Activated naive CD4-positive, alpha-beta T cell treated with anti-CD3 and anti-CD28 coated beads, Interleukin-2, amount 10 ng/mL, durations not matched to agents 7 days and 5 days (primary cell): ENCODE measurements at places on chromosomes 12 and 14.

- H3K36me3 ChIP-seq = no peaks in the 10 kb centered on the region
- H3K27ac ChIP-seq = no peak overlapping the region
- H3K4me3 ChIP-seq = no peak overlapping the region
- DNase-seq = no peak
Observed at GRCh38 chr14:38512236-38512635, 256.3 kb upstream of the CLEC14A start.

DNA sequence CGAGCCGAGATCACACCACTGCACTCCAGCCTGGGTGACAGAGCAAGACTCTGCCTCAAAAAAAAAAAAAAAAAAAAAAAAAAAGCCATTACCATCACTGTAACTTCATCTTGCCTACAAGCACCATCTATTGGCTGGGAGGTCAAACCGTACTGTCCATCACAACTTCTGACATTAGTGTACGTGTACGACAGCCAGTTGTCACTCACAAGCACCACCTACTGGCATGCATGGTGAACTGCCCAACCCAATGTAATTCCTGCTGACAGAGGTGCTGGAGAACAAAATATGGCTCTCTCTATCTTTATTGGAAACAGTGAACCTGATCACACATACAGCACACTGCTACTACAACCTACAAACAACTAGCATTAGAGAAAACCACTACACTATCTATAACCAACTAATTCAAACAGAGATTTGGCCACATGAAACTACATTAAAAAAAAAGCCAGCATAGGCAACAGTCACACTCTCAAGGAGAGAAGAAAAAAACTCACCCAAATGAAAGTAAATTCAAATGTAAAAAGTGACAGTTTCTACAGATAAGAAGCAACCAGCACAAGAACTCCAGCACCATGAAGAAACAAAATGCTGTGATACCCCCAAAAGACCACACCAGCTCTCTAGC is 82.3 kb downstream of the PUS7L start:
- DNase-seq = peak; percentile 27
- no peak overlapping the region for H3K4me3 ChIP-seq
- H3K4me1 ChIP-seq = no peaks in the 10 kb centered on the region
- no peaks in the 10 kb centered on the region for H3K27me3 ChIP-seq
- no peaks in the 10 kb centered on the region for H3K36me3 ChIP-seq

GRCh38 chr12:62670986-62671720 is 204.5 kb downstream of the MON2 start:
- no peaks in the 10 kb centered on the region for H3K4me1 ChIP-seq
- no peak overlapping the region for H3K27ac ChIP-seq
- peaks cover 10% of the 10 kb centered on the region for H3K27me3 ChIP-seq
- H3K36me3 ChIP-seq = no peaks in the 10 kb centered on the region
- no peak overlapping the region for H3K4me3 ChIP-seq
- DNase-seq = no peak

DNA sequence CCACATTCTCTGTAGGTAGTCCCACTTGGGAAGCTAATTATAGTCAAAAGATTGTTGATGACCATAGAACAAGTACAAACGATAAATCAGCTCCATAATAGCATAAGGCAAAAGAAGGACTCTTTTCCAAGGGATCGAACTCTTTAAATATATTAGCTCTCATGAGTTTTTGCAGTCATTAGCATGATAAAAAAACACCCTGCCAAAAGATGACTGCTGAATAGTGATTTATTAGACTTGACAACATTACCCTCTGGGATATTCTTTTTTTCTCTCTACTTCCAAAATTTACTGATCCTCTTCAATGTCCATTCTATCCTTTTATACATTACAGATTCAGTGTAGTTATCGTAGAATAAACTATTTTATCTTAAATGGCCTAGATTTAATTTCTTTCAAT is 14.2 kb downstream of the EPYC start:
- H3K27me3 ChIP-seq = peaks cover 4% of the 10 kb centered on the region
- DNase-seq = no peak
- H3K27ac ChIP-seq = no peak overlapping the region
- H3K4me3 ChIP-seq = no peak overlapping the region

DNA sequence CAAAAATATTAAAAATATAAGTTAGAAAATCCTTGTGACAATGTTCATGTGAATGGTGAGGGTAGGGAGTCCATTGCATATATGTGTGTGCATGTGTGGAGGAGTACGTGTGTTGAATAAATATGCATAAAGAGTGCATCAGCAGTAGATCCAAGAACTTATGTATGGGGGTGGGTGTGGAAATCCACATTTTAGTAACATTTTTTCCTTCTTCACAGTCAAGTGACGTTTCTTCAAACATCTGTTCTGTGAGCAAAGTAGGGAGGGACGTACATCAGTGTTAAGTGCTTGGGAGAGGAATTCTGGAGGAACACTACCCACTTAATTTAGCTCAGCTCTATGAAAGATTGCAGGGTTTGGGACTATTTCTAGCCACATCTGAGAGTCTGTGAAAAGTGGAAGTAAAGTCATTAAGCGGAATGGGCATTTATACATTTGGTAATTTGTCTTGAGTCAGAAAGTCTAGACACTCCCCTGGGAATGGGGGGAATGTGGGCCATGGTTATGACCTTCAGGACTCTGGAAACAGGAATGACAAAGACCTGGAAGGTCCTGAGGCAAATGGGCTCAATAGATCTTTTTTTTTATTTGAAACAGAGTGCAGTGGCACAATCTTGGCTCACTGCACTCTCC is 156.4 kb upstream of the PLXNC1 start:
- H3K27ac ChIP-seq = no peak overlapping the region
- H3K4me1 ChIP-seq = no peaks in the 10 kb centered on the region

DNA sequence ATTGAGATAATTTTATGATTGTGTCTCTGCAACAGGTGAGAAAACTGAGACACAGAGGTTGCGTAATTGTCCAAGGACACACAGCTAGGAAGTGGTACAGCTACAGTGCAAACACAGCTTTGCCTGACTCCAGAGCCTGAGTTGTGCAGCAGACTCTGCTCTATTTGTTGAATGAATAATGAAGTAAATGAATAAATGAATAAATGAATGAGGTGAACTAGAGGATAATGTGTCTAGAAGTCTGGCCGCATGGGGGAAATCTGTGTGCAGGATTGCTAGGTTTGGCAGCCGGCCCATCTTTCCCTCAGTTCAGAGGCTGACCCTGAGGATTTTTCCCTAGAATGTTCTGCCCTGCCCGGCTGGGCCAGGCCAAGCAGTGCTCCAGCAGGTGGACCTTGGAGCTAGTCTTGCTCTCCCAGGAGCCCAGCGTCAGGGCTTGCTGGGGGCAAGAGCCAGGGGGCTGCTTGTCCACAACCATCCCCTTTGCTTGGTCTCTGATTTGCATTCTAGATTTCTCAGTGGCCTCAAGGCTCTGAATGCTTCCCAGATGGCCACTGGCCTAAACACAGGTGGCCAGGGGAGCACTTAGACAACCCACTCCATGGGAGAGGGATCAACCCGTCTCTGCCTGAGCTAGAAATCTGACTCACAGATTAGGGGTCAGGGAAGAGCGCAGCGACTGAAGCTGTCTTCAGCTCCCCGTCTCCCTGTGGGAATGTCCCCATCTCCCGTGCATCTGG is 225.2 kb downstream of the C12orf75 start:
- no peak overlapping the region for H3K4me3 ChIP-seq
- H3K27me3 ChIP-seq = no peaks in the 10 kb centered on the region
- no peaks in the 10 kb centered on the region for H3K36me3 ChIP-seq
- no peak overlapping the region for H3K27ac ChIP-seq
- H3K4me1 ChIP-seq = no peaks in the 10 kb centered on the region
- DNase-seq = no peak

DNA sequence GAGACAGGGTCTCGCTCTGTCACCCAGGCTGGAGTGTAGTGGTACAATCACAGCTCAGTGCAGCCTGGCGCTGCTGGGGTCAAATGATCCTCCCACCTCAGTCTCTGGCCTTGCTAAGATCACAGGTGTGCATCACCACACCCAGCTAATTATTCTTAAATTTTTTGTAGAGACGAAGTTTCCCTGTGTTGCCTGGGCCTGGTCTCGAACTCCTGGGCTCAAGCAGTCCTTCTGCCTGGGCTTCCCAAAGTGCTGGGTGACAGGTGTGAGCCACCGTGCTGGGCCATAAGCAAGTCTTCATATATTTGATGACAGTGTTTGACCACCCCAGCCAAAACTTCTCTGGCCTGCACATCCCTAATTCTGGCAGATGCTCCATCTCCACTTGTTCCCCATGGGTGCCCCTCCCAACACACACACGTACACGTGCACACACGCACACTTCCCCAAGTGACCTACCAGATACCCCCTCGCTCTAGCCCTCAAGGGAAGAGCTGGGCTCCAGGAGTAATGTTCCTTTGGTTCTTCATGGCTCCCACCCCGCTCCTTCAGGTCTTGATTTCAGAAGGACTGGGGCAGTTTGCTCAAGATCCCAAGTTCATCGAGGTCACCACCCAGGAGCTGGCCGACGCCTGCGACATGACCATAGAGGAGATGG is 104.3 kb upstream of the FKBP4 start:
- H3K4me3 ChIP-seq = peak overlapping the region; percentile 87
- no peak for DNase-seq
- H3K27ac ChIP-seq = peak overlapping the region; percentile 95

- H3K27me3 ChIP-seq = no peaks in the 10 kb centered on the region
- H3K4me3 ChIP-seq = no peak overlapping the region
- H3K4me1 ChIP-seq = no peaks in the 10 kb centered on the region
- H3K36me3 ChIP-seq = no peaks in the 10 kb centered on the region
- DNase-seq = no peak
Observed at GRCh38 chr12:131245564-131246355, 292.1 kb downstream of the ADGRD1 start.

DNA sequence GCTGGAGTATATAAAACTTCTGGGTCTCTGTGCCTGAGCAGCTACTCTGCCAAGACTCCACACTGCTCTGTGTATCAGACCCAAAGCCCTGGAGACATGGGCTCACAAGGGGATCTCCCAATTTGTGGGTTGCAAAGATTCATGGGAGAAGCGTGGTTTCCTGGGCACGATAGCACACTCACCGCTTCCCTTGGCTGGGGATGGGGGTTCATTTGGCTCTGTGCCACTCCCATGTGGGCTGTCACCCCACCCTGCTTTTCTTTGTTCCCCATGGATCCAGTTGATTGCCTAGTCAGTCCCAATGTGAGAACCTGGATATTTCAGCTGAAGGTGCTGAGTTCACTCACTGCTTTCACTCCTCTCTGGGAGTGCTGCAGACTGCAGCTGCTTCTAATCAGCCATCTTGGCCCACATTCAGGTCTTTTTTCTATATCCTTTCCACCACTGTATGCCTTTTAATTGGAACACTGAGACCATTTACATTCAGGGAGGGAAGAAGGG is 40.0 kb upstream of the PCNX4 start:
- H3K4me3 ChIP-seq = no peak overlapping the region
- no peak overlapping the region for H3K27ac ChIP-seq
- no peaks in the 10 kb centered on the region for H3K36me3 ChIP-seq
- H3K4me1 ChIP-seq = peaks cover 13% of the 10 kb centered on the region
- H3K27me3 ChIP-seq = no peaks in the 10 kb centered on the region

DNA sequence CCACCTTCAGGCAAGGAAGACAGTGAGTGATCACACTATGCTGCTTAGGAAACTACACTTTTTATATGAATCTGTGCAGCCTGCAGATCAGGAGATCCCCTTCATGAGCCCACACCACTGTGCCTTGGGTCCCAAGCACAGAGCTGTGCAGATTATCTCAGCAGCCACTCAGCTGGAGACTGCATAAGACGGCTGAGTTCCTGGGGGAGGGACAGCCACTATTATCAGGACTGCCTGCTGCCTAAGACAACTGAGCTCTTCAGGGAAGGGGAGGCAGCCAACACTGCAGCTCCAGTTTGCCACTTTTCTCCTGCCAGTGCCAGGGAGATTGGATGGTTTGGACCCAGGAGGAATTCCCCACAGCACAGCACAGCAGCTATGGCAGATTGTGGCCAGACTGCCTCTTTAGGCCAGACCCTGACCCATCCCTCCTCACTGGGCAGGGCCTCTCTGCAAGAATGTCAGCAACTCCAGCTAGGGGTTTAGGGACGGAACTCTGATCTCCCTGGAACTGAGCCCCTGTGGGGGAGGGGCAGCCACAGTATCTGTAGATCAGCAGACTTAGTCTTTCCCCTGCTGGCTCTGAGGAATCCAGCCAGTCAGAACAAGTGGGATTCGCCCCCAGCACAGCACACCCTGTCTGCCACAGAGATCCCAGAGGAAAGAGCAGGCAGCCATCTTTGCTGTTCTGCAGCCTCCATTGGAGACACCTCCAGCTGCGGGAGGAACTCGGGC is 141.3 kb downstream of the KLHL28 start:
- H3K27ac ChIP-seq = no peak overlapping the region
- H3K27me3 ChIP-seq = no peaks in the 10 kb centered on the region
- H3K4me1 ChIP-seq = no peaks in the 10 kb centered on the region
- no peak overlapping the region for H3K4me3 ChIP-seq
- H3K36me3 ChIP-seq = no peaks in the 10 kb centered on the region

DNA sequence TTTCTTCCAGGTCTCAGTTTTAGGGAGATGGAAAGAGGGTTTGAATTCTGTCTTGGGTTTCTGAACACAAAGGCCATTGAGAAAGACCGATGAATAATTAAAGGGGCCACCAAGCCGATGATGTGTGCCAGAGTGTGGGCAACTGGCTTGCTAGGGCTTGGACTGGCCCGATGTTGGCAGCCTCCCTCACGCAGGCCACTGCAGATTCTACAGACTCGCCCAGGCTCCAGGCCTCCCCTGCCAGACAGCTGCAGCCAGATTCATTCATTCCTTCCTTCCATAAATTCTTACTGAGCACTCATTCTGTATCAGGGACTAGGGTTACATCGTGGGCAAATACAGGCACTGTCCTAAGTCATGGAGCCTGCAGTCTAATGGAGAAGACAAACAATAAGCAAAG is 34.9 kb downstream of the ACTN1 start:
- no peak overlapping the region for H3K27ac ChIP-seq
- no peak overlapping the region for H3K4me3 ChIP-seq
- DNase-seq = no peak
- H3K4me1 ChIP-seq = peaks cover 35% of the 10 kb centered on the region
- H3K27me3 ChIP-seq = no peaks in the 10 kb centered on the region

GRCh38 chr14:101104485-101104884 is 201.0 kb upstream of the RTL1 start:
- no peak overlapping the region for H3K27ac ChIP-seq
- no peak for DNase-seq
- H3K4me1 ChIP-seq = no peaks in the 10 kb centered on the region
- peaks cover 10% of the 10 kb centered on the region for H3K27me3 ChIP-seq
- no peak overlapping the region for H3K4me3 ChIP-seq

- H3K36me3 ChIP-seq = no peaks in the 10 kb centered on the region
- DNase-seq = no peak
- H3K27me3 ChIP-seq = no peaks in the 10 kb centered on the region
- H3K4me3 ChIP-seq = no peak overlapping the region
- no peaks in the 10 kb centered on the region for H3K4me1 ChIP-seq
- no peak overlapping the region for H3K27ac ChIP-seq
Observed at GRCh38 chr12:117564881-117565280, 203.5 kb upstream of the NOS1 start.

- H3K4me1 ChIP-seq = peaks cover 75% of the 10 kb centered on the region
- no peak overlapping the region for H3K4me3 ChIP-seq
- H3K27me3 ChIP-seq = no peaks in the 10 kb centered on the region
- peaks cover 87% of the 10 kb centered on the region for H3K36me3 ChIP-seq
Observed at GRCh38 chr14:61533513-61534255, 161.6 kb upstream of the HIF1A start.
